ENCODE measurements at places on chromosomes 1 and 21.

DNA sequence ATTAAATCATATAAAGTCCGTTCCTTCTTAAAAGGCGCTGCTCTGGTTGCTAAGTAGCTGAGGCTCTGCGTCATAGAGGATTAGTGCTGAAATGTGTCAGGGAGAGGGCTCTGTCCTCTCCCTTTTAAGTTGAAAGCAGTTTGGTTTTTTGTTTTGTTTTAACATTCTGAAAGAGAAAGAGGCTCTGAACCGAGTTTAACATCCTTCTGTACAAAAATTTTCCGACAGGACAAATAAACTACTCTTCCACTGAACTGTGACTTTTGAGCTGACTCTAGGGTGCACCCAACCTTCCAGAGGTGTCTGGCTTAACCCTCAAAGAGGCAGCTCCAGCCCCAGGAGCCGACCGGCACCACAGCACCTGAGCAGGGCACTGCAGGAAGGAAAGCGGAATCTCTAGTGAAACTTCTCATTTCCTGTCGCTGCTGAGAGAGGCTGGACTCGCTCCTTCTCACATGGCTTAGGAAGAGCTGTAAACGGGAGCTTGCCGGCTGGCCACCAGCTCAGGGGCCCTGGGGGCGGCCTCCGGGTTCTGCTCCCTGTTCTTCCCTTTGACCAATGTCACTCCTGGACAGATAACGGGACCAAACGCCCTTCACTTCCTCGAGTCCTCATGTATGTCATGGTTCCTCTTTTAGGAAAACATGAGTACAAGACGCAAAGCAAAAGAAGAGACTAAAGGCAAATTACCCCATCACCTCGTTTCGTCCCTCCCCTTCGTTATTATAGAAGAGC, 1.2 kb downstream of the VAV3 start:
- no peaks in the 10 kb centered on the region for H3K36me3 ChIP-seq
- no peaks in the 10 kb centered on the region for H3K27me3 ChIP-seq
- H3K27ac ChIP-seq, result peak overlapping the region; percentile 78
- H3K4me3 ChIP-seq, result peak overlapping the region; percentile 49
- peaks cover 4% of the 10 kb centered on the region for H3K4me1 ChIP-seq

- no peaks in the 10 kb centered on the region for H3K27me3 ChIP-seq
- H3K4me3 ChIP-seq, result no peak overlapping the region
- no peaks in the 10 kb centered on the region for H3K4me1 ChIP-seq
- no peaks in the 10 kb centered on the region for H3K36me3 ChIP-seq
- no peak for DNase-seq
- no peak overlapping the region for H3K27ac ChIP-seq
Observed at GRCh38 chr1:8342325-8342724, 24.4 kb downstream of the SLC45A1 start.

DNA sequence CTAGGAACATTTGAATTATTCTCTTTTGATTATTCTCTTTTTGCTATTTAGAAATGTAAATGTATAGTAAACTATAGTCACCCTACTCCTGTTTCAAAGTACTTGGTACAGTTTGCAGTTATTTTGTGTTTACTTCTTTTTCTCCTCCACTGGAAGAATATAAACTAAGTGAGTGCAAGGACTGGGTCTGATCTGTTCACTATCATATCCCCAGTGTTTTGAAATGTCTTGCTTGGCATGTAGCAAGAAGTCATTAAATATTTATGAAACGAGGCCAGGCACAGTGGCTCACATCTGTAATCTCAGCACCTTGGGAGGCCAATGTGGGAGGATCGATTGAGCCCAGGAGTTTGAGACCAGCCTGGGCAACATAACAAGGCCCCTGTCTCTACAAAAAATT, 35.8 kb upstream of the PODN start:
- no peak overlapping the region for H3K4me3 ChIP-seq
- H3K27me3 ChIP-seq, result no peaks in the 10 kb centered on the region

DNA sequence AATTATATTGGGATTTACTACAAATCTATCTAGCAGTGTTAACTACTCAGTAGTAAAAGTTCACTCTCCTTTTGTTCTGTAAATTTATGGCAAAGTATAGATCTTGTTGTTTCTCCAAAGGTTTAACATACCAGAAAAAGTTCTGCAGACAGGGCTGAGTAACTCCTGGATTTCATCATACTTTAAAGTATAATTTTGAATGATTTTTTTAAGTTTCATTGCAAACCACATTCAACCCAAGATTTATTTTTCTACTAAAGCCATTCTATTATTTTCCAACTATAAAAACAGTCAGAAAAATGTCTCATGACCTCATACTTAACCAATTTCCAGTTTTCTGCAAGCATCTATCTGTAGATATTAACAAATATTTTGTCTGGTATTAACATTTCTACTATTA, 585.8 kb upstream of the ZRANB2 start:
- no peak overlapping the region for H3K27ac ChIP-seq
- no peaks in the 10 kb centered on the region for H3K27me3 ChIP-seq
- H3K4me1 ChIP-seq, result no peaks in the 10 kb centered on the region
- H3K36me3 ChIP-seq, result no peaks in the 10 kb centered on the region
- H3K4me3 ChIP-seq, result no peak overlapping the region

- H3K4me1 ChIP-seq, result no peaks in the 10 kb centered on the region
- H3K27me3 ChIP-seq, result peaks cover 4% of the 10 kb centered on the region
- H3K36me3 ChIP-seq, result no peaks in the 10 kb centered on the region
- H3K4me3 ChIP-seq, result no peak overlapping the region
Observed at GRCh38 chr1:53112271-53112774, 30.1 kb downstream of the SLC1A7 start.

- no peak overlapping the region for H3K4me3 ChIP-seq
- H3K27me3 ChIP-seq, result no peaks in the 10 kb centered on the region
- no peak overlapping the region for H3K27ac ChIP-seq
- no peaks in the 10 kb centered on the region for H3K36me3 ChIP-seq
- DNase-seq, result no peak
Observed at GRCh38 chr21:25910809-25911208, 176.0 kb downstream of the GABPA start.

DNA sequence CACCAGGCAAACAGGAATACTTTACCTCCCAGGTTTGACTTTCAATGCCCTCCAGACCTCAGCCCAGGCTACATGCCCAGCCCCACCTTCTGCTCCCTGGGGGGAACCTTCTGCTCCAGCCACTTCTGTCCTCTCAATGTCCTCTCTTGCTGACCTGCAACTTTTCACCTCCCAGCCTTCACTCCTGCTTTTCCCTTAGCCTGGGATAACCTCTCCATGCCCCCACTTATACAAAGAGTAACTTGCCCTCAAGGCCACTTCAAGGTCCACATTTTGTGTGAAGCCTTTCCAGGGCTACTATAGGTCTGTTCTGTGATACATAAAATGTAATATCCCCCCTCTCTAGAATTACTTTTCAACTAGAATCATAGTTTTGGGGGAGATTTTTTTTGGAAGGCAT, 21.7 kb downstream of the SERTAD4 start:
- H3K36me3 ChIP-seq, result no peaks in the 10 kb centered on the region
- no peak for DNase-seq
- no peak overlapping the region for H3K4me3 ChIP-seq
- no peaks in the 10 kb centered on the region for H3K27me3 ChIP-seq
- H3K27ac ChIP-seq, result no peak overlapping the region
- peaks cover 9% of the 10 kb centered on the region for H3K4me1 ChIP-seq

- no peak overlapping the region for H3K4me3 ChIP-seq
- no peaks in the 10 kb centered on the region for H3K36me3 ChIP-seq
- no peak for DNase-seq
- H3K4me1 ChIP-seq, result no peaks in the 10 kb centered on the region
- H3K27me3 ChIP-seq, result no peaks in the 10 kb centered on the region
- no peak overlapping the region for H3K27ac ChIP-seq
Observed at GRCh38 chr1:14634486-14634885, 36.0 kb downstream of the KAZN start.

DNA sequence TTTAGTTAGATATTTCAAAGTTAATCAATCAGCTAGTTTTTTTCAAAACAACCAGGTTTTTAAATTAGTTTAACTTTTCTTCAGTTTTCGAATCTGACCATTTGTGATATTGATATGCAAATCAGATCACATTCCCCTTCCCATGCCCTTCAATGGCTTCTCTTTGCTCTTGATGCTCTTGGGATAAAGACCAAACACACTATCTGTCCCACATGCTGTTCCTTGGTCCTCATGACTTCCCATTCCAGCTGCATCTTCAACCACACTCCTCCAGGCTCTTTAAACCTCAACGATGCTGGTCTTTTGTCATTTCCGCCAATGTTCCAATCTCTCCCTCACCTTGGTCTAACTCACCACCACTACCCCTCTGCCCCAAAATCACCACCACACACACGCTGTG, 285.8 kb downstream of the LMX1A start:
- H3K27ac ChIP-seq, result no peak overlapping the region
- no peaks in the 10 kb centered on the region for H3K4me1 ChIP-seq
- no peaks in the 10 kb centered on the region for H3K36me3 ChIP-seq

GRCh38 chr1:94358630-94359599, 59.3 kb upstream of the ABCD3 start:
- DNase-seq, result no peak
- no peaks in the 10 kb centered on the region for H3K4me1 ChIP-seq
- no peak overlapping the region for H3K4me3 ChIP-seq
- no peak overlapping the region for H3K27ac ChIP-seq
- H3K27me3 ChIP-seq, result no peaks in the 10 kb centered on the region

- DNase-seq, result no peak
- no peaks in the 10 kb centered on the region for H3K27me3 ChIP-seq
- H3K4me3 ChIP-seq, result peak overlapping the region; percentile 40
Observed at GRCh38 chr1:7454895-7455784, 316.0 kb upstream of the VAMP3 start.

DNA sequence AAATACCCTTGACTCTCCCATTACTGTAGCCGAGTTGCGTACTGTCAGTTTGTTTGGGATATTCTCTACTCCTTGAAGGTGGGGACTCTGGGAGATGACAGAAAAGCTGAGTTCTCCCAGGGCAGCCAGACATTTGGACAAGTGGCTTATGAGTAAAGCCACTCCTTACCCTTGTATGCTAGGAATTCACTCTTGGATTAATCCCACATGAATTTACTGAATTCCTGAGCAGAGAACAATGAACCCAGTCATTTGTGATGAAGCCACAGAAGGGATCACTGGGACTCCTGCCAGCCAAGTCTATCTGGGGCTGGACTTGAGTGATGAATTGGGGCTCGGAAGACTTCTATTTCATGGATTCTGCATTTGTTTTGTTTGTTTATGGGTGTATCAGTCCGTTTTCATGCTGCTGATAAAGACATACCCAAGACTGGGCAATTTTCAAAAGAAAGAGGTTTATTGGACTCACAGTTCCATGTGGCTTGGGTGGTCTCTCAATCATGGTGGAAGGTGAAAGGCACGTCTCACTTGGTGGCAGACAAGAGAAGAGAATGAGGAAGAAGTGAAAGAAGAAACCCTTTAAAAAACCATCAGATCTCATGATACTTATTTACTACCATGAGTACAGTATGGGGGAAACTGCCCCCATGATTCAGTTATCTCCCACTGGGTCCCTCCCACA, 25.1 kb downstream of the C1orf116 start:
- H3K4me1 ChIP-seq, result no peaks in the 10 kb centered on the region
- DNase-seq, result no peak
- H3K4me3 ChIP-seq, result no peak overlapping the region
- H3K27ac ChIP-seq, result peak overlapping the region; percentile 95

DNA sequence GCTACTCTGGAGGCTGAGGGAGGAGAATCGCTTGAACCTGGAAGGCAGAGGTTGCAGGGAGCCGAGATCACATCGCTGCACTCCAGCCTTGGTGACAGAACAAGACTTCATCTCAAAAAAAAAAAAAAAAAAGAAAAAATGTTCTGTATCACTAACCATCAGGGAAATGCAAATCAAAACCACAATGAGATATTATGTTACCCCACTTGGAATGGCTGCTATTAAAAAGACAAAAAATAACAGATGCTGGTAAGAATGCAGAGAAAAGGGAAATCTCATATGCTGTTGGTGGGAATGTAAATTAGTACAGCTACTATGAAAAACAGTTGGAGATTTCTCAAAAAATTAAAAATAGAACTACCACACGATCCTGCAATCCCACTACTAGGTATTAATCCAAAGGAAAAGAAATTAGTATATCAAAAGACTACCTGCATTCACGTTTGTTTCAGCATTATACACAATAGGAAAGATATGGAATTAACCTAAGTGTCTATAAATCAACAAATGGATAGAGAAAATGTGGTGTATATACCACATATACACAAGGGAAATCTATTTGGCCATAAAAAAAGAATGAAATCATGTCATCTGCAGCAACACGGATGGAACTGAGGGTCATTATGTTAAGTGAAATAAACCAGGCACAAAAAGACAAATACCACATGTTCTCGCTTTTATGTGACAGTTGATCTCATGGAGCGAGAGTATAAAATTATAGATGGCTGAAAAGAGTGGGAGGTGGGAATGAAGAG, 62.6 kb downstream of the ABL2 start:
- no peaks in the 10 kb centered on the region for H3K27me3 ChIP-seq
- no peak overlapping the region for H3K27ac ChIP-seq
- H3K36me3 ChIP-seq, result no peaks in the 10 kb centered on the region
- no peak for DNase-seq
- no peaks in the 10 kb centered on the region for H3K4me1 ChIP-seq

- H3K4me1 ChIP-seq, result peaks cover 3% of the 10 kb centered on the region
- DNase-seq, result no peak
- no peaks in the 10 kb centered on the region for H3K36me3 ChIP-seq
- H3K27ac ChIP-seq, result no peak overlapping the region
- no peaks in the 10 kb centered on the region for H3K27me3 ChIP-seq
Observed at GRCh38 chr1:153623101-153623500, 4.2 kb downstream of the S100A13 start.

Measured in breast epithelium (tissue), 4 donors.